Tongue (tissue), 3 donors: ENCODE measurements at places on chromosomes 7 and 10. TPM values are rescaled to one million over a fixed set of nuclear protein-coding genes. Genes with fewer than 3 reads are reported as not detected.

ZNF365 gene
- total RNA-seq: 0.41 TPM

GRCh38 chr10:93589648-93590562 lies 11.1 kb downstream of the RBP4 start:
- DNase-seq: no peak

DNA sequence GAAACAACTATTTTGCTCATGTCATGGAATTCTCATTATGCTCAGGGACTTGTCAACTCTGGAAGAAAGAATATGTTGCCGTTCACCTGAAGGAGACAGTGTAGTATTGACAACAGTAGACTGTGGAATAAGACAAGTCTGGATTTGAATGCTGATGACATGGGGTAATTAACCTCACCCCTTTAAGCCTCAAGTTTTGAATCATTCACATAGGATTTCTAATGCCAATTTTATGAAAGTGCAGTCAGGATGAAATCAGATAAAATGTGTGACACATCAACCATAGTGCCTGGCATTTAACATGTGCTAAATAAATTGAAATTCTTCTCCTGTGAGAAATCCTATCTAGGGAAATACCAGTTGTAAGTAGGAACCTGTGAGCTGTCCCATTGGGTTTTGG lies 305.8 kb downstream of the KIF20B start:
- DNase-seq: no peak

STEAP1 gene
- total RNA-seq: 13.8 TPM

DNA sequence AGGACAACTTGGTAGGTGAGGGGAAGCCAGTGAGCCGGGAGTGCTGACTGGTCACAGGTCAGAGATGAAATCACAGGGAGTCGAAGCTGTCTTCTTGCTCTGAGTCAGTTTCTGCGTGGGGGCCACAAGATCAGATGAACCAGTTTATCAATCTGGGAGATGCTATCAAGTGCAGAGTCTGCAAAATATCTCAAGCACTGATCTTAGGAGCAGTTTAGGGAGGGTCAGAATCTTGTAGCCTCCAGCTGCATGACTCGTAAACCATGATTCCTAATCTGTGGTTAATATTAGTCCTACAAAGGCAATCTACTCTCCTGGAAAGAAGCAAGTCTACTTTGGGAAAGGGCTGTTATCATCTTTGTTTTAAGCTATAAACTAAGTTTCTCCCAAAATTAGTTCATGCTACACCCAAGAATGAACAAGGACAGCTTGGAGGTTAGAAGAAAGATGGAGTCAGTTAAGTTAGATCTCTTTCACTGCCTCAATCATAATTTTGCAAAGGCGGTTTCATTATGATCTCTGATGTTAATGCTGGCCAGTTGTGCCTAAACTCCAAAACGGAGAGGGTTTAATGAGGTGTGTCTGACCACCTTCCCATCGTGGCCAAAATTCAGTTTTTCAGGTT lies 8.4 kb upstream of the LMOD2 start:
- DNase-seq: no peak

NOLC1 gene
- total RNA-seq: 51.1 TPM

MYL7 gene
- total RNA-seq: not detected

GRCh38 chr7:71191771-71192170 lies 59.8 kb downstream of the GALNT17 start:
- peak; percentile 34 for DNase-seq

ZNF12 gene
- total RNA-seq: 34.1 TPM

DNA sequence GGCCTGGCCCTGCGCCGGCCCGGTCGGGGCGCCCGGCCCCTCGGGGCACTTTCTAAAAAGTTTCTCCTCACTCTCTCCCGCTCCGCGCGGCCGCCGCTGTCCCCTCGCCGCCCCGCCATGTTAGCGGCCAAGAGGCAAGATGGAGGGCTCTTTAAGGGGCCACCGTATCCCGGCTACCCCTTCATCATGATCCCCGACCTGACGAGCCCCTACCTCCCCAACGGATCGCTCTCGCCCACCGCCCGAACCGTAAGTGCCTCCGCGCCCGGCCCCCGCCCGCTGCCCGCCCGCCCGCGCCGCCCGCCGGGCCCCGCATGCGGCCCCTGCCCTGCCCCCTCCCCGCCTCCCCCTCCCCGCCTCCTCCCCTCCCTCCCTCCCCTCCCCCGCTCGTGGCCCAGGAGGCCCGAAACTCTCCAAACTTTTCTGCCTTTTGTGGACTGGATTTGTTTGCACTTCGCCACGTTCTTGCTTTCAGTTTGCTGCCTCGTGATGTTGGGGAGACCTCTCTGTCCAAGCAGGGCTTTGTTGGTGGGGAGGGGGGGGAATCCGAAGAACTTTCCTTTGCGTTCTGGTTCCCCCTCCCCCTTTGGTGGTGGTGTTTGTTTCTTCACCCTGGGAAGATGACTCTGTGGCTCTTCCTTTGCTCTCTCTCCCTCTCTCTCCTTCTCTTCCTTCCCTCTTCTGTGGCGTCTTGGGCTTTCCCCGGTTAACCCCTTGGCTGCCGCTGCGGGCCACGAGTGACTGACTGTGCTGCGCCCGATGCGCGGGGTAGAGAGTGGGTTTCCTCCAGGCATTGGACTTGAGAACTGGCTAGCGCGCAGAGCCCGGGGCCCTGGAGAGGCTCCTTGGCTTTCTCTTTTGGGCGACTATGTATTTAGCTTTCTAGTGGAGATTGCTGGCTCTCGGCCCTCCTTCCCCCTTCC lies 1.6 kb downstream of the TCF7L2 start:
- DNase-seq: peak; percentile 90

- DNase-seq: peak; percentile 34
These were observed 49.1 kb downstream of the APBB1IP start for GRCh38 chr10:26486990-26487850.

DNA sequence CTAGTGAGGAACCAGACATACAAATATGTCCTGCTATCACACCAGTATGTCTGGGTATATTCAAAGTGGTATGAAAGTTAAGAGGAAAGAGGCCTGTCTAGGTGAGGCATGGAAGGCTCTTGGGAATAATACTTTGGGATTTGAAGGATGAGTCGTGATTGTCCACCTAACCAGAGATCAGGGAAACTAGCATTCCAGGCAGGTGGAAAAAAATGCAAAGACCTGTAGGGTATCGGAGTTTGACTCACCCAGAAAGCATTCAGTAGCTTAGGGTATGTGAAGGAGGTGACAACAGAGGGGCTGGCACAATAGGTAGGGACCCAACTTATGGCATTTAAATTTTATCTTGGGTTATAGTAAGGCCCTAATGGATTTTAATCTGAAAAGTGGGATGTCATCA lies 950 bp upstream of the GCC1 start:
- DNase-seq: no peak

DNA sequence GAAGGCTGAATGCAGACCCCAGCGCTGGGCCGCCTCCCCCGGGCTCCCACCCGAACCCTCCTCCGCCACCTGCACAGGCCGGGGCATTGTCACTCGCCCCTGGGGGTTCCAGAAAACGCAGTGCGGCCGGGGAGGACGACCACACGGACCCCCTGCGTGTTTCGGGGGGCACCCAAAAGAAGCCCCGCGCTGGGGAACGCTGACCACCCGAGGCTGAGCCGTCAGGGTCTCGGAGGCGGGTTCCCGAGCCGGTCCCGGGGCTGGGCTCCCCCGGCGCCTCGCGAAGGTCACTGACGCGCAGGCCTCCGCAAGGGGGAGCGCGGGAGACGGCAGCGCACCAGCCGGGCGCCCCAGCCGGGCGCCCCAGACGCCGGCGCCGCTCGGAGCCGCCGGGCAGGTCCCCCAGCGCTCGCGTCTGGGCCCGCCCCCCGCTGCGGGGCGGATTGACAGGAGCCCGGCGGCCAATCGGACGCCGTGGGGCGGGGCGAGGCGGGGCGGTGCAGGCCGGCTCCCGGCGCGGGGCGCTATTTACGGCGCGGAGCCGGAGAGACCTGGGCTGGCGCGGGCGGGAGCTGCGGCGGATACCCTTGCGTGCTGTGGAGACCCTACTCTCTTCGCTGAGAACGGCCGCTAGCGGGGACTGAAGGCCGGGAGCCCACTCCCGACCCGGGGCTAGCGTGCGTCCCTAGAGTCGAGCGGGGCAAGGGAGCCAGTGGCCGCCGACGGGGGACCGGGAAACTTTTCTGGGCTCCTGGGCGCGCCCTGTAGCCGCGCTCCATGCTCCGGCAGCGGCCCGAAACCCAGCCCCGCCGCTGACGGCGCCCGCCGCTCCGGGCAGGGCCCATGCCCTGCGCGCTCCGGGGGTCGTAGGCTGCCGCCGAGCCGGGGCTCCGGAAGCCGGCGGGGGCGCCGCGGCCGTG lies at the start of gene BAMBI:
TSS of gene BAMBI (plus strand) at position 554 of the 920 bp plus-strand sequence. CDS start 377 bp downstream, outside the sequence.
- peak; percentile 97 for DNase-seq

- DNase-seq: no peak
These were observed 77.4 kb downstream of the TPST1 start for GRCh38 chr7:66282591-66282935.

PSAP gene
- total RNA-seq: 564 TPM

GRCh38 chr7:151925446-151926335 lies 30.6 kb upstream of the GALNTL5 start:
- peak; percentile 25 for DNase-seq

GRCh38 chr10:61215246-61215645 lies 237.9 kb downstream of the TMEM26 start:
- DNase-seq: no peak

GRCh38 chr10:83582407-83583095 lies 556.8 kb upstream of the GHITM start:
- no peak for DNase-seq

DNA sequence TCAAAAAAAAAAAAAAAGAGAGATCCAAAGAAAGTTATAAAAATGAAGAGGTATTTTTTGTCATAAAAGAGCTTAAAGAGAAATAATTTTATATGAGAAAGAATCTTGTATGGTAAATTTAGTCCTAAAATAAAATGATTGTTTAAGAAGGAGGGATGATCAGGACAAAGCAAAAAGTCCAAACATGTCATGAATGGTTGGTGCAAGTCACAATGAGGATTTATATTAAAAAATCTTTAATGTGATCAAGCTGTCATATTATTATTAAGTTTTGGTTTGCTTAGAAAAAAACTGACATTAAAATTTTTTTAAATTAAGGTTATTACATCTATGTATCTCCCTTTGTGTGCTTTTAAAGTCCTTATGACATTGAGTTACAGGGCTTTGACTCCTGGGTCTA lies 220.4 kb downstream of the TMEM26 start:
- DNase-seq: no peak

DNA sequence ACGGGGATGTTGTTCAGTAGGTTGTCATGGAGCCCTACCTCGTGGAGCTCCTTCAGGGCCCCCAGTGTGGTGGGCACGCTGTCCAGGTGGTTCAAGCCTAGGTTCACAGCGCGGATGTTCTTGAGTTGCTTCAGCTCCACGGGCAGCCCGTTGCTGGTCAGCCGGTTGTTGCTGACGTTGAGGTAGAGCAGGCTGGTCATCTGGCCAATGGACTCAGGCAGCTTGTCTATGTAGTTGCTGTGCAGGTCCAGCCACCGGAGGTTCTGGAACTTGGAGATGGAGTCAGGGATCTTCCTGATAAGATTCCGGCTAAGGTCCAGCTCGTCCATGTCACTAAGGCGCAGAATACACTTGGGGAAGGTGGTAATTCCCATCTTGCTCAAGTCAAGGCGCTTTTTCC lies 26.0 kb downstream of the LRRC18 start:
- no peak for DNase-seq
